Activated CD8-positive, alpha-beta memory T cell treated with anti-CD3 and anti-CD28 coated beads for 48 hours (primary cell): ENCODE measurements at places on chromosomes 16 and 17.

DNA sequence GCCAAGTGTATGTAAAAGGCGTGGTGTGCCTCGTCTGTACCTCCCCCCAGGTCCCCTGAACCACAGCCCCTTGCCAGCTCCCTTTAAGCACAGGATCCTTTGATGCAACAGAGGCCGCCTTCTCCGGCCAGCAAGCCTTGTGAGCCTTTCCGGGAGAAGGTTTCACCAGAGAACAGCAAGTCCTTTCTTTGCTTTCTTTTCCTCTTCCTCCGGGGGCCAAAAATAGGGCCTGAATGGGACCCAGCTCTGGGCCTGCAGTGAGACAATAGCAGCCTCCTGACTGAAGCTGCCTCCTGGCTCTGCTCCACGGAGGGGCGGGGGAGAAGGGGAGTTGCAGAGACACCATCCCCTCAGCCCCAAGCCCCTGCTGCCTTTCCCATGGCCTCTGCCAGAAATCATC, 9.0 kb downstream of the ADGRG1 start:
- DNase-seq: no peak

- no peak for DNase-seq
Observed at GRCh38 chr17:31508288-31509094, 117.0 kb downstream of the RAB11FIP4 start.

GRCh38 chr16:54118846-54119245, 167.7 kb downstream of the IRX3 start:
- no peak for DNase-seq

- no peak for DNase-seq
Observed at GRCh38 chr16:13633391-13633861, 286.5 kb upstream of the ERCC4 start.

GRCh38 chr17:68578236-68578635, 22.9 kb downstream of the FAM20A start:
- no peak for DNase-seq

DNA sequence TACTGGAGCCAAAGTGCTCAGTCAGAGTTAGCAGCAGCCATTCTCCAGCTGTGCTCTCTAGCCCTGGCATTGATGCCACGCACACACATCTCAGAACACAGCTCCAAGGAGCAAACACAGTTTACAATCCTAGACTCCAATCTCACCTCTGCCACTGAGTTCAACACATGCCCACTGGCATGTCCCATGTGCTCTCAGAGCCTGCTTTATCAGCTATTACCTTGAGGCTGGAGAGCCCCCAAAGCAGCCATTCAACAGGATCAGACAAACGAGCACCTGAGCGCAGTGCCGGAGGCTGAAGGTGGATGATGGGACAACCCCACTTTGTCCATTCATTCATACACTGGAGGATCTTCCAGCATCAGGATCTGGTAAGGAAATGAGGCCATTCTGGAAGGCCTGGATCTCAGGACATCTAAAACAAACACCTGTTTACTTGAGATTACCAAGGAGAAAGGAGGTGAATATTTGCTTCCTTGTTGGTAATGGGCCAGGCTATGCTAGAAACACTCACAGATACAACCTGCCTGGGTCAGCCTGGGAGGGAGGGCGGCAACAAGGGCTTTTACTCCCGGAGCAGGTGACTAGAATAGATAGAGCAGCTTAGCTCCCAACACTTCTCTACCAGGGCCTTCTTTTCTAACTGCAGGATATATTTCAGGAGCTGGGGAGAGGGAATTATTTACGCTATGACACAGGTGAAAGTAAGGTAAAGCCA, 25.4 kb downstream of the RANBP10 start:
- DNase-seq: no peak
